Cardiac atrium fibroblast (primary cell): ENCODE measurements at places on chromosomes 7 and 10. TPM values are rescaled to one million over a fixed set of nuclear protein-coding genes. Genes with fewer than 3 reads are reported as not detected.

C7orf33 gene
- not detected in 2 replicates for total RNA-seq

IDI2 gene
- not detected in 2 replicates for total RNA-seq

NKX2-3 gene
- total RNA-seq = not detected in 2 replicates

FAM25A gene
- total RNA-seq = not detected in 2 replicates

FAM131B gene
- 0.36 and 0.97 TPM in 2 replicates for total RNA-seq

HOGA1 gene
- total RNA-seq = 0.72 TPM in 1 of 2 replicates, not detected in the other

LRRN3 gene
- total RNA-seq = 0.18 and 3.1 TPM in 2 replicates

ZNF138 gene
- total RNA-seq = 2.7 and 3.9 TPM in 2 replicates

FAM13C gene
- total RNA-seq = 2.6 and 3.2 TPM in 2 replicates

YKT6 gene
- 100 and 109 TPM in 2 replicates for total RNA-seq

CLCN1 gene
- total RNA-seq = not detected in 2 replicates

NPY4R2 gene
- under 0.01 TPM in 1 of 2 replicates, not detected in the other for total RNA-seq

EFCAB10 gene
- total RNA-seq = not detected in 2 replicates

IL15RA gene
- total RNA-seq = 9.1 and 16.4 TPM in 2 replicates

UROS gene
- total RNA-seq = 52.9 and 73.5 TPM in 2 replicates

SYNPO2L gene
- total RNA-seq = not detected in 2 replicates

EMX2 gene
- total RNA-seq = not detected in 2 replicates

MLLT10 gene
- total RNA-seq = 20.4 and 29.1 TPM in 2 replicates

GPR26 gene
- total RNA-seq = not detected in 2 replicates

RELN gene
- total RNA-seq = under 0.01 and 0.18 TPM in 2 replicates

GPRIN2 gene
- not detected in 2 replicates for total RNA-seq

PLAC9 gene
- 89.7 and 128 TPM in 2 replicates for total RNA-seq

ITGA8 gene
- total RNA-seq = 10.1 and 16.0 TPM in 2 replicates

SLC29A3 gene
- total RNA-seq = 1.3 TPM in 2 replicates

PDCD11 gene
- total RNA-seq = 17.9 and 21.9 TPM in 2 replicates

ELOVL3 gene
- total RNA-seq = 0.32 and 1.1 TPM in 2 replicates
